ENCODE measurements at places on chromosomes 7 and 10.

GRCh38 chr10:48251152-48251524, 23.4 kb downstream of the FRMPD2 start:
- no peak for DNase-seq

DNA sequence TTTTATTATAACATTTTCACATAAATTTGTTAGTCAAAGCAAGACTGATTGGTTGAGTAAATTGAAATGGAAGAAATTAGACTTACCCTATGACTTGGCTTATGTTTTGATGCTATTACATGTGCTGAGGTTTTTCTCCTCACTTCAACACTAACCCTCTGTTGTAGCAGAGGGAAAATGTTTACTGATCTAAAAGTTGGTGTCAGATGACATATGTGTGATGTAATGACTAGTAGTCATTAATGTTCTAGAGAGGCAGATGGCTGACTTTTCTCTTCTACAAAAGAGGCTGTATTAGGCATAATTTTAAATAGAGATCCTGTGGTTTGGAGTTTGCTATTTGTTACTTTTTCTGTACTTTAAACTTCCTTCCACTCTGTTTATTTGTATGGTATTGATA, 266.0 kb downstream of the BBS9 start:
- DNase-seq = no peak

DNA sequence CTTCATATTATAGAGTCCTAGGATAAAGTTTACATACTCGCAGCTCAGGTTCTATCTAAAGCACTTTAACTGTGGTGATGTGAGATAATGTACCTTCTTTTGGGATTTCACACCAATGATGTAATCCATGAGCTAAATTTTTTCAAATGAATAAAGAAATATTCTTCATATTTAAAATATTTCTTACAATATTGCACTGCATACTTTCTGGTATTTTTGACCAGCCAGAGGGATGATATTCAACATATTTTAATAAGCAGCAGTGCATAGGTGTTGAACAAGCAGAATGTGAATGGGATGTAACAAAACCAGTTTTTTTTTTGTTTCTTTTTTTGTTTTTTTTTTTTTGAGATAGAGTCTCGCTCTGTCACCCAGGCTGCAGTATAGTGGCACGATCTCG, 73.2 kb upstream of the TRIM24 start:
- no peak for DNase-seq

GRCh38 chr7:106485031-106485551, 175.9 kb downstream of the CCDC71L start:
- DNase-seq = no peak

- no peak for DNase-seq
Measured at GRCh38 chr10:77006836-77007511, 630.6 kb downstream of the KCNMA1 start.

DNA sequence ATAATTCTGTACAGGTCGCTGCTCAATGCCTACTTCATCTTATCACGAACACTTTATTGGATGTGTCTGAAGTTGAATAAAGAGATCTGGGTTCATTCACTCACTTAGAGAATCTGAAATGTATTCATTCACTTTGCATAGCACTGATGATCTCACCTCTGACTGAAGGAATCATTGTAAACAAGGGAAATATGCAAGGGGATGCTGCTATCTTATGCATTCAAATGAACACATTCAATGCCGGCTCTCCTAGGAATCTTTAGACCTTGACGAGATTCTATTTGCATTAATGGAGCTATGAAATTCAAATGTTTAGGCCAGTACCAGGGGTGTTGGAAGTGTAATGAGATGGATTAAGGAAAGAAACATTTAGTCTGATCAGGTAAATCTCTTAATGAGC, 200.6 kb upstream of the COBL start:
- DNase-seq = no peak

GRCh38 chr7:128031901-128032604, 816 bp upstream of the LRRC4 start:
- DNase-seq = peak; percentile 77

DNA sequence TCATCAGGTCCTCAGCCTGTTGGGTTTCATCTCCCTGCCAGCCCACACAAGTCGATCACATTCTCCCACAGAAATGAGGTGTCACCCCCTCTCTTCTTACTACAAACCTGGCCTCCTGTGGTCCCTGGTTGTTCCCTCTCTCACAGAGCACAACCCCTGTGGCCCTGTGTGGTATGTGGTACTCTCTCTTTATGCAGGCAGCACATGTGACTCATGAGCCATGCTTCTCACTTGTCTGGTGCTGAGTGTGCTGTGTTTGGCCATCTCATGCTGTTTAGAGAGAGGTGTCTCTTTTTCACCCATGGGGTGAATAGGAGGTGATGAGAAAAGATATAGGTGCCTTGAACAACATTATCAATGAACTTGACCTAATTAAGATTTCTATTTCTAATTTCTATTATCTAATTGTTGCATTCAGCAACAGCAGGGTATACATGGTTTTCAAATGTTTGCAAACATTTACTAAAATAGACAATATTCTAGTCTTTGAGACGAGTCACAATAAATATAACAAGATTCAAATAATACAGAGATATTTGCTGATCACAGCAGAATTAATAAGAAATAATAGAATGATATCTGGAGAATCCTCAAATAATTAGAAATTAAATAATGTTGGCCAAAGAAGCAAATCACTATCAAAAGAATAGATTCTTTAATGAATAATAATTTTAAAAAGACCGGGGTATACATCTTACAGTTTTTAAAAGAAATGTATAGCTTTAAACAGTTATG, 633.8 kb upstream of the IGFBP3 start:
- DNase-seq = no peak

DNA sequence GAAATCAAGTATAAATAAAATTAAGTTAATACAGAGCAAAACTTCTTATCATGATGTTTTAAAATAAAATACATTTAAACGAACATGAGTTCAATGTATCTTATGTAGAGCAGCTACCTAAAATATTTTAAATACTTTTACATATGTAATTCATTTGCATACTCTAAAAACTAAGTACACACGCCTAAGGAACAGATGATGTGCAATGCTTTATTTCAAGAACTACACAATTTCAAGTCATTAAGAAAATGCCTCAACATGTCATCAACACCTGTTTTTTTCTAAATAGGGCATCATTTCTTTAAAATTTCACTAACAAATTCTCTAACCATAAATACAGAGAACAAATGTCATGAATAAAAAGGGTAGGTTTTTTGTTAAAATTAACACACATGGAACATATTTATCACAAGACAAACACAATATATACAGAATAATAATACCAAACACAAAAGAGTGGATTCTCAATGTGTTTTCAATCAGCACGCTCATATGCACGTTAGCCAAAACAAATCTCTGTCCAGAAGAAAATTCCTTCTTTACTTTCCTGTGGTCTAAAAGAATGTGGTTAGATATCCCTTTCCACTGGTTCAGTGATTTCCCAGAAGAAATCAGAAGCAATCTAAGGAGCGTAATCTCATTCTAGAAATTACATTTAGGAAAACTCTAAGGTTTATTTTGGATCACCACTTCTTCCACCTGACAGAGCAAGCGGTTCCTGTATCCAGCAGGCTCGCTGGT, 73.0 kb upstream of the PFKP start:
- no peak for DNase-seq

GRCh38 chr10:51083356-51083853, 9.1 kb downstream of the PRKG1 start:
- no peak for DNase-seq

DNA sequence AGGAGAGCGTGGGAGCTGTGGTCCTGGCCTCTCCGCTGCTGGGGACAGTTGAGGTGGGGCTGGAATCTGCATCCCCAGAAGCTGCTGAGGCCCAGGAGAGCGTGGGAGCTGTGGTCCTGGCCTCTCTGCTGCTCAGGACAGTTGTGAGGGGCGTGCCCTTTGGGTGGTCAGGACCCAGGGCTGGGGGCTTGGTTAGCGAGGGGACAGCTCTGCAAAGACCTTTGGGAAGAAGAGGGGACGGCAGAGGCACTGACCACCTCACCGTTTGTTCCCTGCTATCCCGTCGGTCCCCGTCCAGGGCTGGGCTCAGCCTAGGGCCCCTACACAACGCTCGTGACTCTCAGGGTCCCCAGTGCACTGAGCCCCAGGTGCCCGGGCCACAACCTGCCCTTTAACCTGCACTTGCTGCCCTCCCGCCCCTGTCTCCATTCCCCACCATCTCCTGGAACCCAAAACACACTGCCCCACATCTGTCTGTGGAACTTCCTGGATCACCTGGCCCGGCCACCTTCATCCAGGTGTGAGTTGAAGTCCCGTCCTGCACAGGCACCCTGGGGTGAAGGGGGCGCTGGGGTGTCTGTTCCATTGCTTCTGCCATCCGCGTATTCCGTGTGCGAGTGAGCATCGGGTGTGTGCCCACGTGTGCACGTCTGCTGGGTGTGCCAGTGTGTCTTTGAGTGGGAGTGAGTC, 14.1 kb downstream of the FOXL3 start:
- no peak for DNase-seq

Data from Ammon's horn (tissue), 1 donor.